ENCODE measurements at places on chromosomes 11 and 22.

GRCh38 chr22:49646876-49647275 is 180.8 kb downstream of the BRD1 start:
- no peak for DNase-seq

GRCh38 chr11:114259551-114259983 is 36.6 kb upstream of the NNMT start:
- no peak for DNase-seq

DNA sequence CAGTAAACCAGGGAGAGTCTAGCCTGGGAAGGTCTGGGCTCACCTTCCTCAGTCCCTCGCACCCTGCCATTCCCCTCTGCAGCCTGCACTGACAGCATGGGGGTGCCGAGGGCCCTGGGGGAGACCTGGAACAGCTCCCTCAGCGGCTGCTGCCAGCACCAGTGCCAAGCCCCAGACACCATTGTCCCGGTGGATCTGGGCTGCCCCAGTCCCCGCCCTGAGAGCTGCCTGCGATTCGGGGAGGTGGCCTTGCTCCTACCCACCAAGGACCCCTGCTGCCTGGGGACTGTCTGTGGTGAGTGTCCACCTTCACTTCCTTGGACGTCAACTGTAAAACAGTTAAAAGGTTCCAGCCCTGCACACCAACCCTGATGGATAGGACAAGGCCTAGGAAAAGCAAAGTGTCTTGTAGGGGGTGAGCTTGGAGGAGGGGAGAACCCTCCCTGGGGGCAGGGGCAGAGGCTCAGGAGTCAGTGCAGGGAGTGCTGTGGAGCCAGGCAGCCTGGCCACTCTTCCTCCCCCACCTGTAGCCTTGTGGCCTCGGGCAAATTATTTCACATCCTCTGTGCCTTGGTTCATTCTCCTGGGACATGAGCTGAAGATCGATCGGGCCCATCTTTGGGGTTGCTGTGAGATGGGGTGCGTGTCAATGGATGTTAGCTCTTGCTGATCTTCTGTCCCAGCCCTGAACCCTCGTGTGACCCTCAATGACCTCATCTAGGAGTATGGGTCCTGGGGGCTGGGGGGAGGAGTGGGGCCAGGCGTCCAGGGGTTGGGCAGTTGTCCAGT is 85.2 kb upstream of the MYOD1 start:
- no peak for DNase-seq

GRCh38 chr11:19410032-19410431 is 169.3 kb upstream of the E2F8 start:
- DNase-seq = no peak

- DNase-seq = no peak
Measured at GRCh38 chr11:47533690-47534151, 19.2 kb downstream of the CELF1 start.

All from activated T-cell treated with anti-CD3 and anti-CD28 coated beads for 24 hours (primary cell).